RCC 7860 (cell line): ENCODE measurements at places on chromosomes 11 and 22.

DNA sequence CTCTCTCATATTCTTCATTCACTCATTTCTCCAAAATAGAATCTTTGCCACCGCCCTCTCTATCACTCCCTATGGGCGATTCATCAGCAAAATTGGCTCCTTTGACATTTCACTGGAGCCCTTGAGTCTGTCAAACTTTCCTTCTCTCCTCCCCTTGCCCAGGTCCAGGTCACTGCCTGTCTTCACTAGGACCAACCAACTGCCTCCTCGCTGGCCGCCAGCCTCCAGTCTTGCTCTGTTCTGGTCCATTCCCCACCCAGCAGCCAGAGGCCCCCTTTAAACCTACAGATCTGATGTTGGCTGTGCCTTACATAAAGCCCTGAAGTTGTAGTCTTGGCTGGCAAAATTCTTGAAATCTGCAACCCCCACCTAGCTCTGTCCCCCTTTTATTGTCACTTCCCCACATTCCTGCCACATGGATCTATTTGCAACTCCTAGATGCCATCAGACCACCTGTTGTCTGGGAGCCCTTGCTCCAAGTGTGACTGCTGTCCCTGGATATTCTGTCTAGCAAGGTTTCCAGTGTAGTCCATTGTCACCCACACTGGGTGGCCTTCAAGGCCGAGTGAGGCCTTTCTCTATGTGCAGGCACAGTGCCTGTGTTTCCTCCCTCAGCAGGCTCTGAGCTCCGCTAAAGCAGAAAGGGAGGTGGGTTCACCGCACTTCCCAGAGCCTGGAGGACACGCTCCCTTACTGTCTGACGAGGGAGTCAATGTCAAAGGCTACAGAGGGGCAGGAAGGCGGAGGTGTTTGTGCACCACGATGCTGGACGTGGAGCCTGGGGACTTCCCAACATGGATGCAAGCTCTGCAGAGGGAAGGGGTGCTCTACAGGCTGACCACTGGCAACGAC is 25.5 kb downstream of the MYEOV start:
- DNase-seq, result no peak

- no peak for DNase-seq
Measured at GRCh38 chr22:41910050-41911000, 4.5 kb downstream of the SHISA8 start.

- peak; percentile 81 for DNase-seq
Measured at GRCh38 chr11:122156940-122157382, 40.9 kb upstream of the BLID start.

DNA sequence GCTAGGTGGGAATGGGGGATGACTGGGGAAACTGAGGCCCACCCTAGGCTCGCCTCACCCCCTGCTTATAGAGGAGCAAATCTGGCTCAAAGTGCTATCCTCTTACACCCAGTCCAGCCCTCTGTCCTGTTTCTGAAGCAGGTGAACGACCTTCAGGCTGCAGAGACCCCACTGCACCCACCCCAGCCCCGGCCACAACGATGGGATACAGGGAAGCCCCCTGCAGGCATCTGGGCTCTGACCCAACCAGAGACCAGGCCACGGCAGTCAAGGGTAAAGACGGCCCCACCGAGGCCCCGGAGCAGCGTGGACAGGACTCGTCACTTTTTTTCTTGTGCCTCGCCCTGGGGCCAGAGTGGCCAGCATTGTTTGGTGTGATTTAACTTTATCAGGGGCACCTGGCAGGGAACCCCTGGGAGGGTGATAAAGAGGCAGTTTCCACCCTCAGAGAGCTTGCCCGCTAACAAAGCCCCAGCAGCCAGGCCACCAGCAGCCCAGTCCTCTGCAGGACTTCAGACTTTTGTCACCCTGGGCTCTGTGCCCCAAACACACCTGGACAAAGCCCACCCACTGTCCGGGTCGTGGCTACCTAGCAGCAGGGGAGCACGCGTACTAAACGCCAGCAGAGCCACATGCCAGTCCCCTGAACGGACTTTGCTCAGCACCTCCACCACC is 612.6 kb downstream of the TBC1D22A start:
- no peak for DNase-seq

DNA sequence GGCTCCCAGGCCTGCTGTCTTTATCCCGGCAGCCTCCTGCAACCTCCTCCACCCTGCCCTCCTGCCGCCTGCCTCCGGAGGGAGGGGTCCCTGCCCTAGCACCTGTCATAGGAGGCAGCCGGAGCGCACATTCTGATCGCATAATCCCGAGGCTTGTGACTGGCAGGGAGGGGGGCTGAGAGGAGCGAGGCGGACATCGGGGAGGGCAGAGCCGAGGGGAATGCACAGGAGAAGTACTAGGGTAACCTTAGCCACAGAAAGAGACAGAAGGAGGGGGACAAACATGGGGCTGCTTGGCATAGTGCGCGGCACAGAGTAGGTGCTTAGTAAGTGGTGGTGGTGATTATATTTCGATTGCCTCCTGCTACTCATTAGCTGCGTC is 9.2 kb upstream of the ALX4 start:
- no peak for DNase-seq

GRCh38 chr11:117928446-117929141 is 608 bp downstream of the TMPRSS13 start:
- DNase-seq, result no peak

GRCh38 chr11:27571154-27571810 is 64.7 kb upstream of the LIN7C start:
- no peak for DNase-seq

DNA sequence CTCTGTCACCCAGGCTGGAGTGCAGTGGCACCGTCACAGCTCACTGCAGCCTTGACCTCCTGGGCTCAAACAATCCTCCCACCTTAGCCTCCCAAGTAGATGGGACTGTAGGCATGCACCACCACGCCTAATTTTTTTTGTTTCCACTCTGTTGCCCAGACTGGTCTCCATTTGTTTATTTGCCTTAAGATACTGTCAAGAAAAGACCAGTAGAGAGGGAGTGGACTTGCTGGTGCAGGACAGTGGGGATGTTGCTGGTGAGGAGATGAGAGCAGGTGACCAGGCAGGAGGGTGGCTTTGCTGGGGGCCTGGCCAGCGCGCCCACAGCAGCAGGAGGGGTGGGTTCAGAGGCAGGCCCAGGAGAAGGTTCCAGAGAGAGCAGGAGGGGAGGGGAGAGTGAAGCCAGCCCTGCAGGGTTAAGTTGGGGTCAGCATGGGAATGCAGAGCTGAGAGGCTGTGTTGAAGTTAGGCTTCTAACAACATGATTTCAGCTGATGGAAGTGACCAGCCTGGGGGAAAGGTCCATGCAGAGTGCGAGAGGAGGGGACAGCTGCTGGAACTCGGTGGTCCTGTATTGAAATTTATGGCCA is 35.8 kb downstream of the NADSYN1 start:
- no peak for DNase-seq

DNA sequence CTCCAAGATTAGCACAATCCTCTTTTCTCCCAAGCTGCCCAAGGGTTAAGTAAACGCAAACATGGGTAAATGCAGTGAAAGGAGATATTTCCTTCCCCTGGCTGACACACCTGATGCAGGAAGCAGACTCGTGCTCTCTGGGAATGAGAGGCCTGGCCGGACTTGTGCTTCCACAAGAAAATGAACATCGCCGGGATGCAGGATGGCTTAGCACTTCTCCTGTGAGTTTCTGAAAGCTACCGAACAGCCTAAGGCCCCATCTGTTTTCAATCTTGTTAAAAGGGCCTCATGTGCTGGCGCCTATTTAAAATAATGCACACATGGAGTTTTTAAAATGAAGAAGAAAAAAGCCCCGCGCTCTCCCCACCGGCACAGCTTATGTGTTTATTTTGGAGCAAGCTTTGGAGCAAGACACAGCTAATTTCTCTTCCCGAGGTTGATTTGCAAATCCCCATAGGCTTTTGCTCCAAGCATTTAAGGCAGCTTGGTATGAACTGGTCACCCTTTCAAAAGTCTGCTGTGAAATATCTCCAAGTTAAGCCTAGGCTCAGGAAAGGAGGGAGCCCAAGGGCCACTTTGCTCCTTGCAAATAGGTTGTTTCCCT is 100.9 kb downstream of the SYN3 start:
- DNase-seq, result no peak

DNA sequence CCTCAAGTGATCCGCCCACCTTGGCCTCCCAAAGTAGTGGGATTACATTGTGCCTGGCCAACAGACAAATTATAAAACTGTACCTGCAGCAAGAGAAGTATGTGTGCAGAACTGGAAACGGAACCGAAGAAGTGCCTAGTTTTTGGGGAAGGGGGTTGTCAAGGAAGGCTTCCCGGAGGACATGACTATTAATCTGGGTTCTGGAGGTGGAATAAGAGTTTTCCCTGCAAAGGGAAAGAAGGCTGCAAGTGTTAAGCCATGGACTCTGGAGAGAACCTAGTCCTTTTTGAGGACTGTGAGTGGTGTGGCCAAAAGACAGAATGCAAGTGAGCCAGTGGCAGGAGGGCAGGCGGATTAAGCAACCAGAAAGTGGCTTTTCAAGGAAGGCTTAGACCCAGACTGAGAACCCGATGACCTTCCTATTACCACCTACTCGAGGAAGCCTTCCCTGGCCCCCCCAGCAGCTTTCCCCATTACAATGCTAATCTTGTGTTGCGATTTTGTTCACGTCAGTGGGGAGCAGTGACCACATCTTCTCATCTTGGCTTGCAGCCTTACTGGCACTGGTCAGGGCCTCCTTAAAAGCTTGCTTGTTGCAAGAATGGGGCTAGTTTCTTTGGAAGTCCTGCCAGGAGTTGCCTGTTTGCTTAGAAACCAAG is 5.7 kb upstream of the SEPTIN3 start:
- no peak for DNase-seq

- peak; percentile 93 for DNase-seq
Measured at GRCh38 chr11:110148775-110149744, 55.9 kb downstream of the ZC3H12C start.

DNA sequence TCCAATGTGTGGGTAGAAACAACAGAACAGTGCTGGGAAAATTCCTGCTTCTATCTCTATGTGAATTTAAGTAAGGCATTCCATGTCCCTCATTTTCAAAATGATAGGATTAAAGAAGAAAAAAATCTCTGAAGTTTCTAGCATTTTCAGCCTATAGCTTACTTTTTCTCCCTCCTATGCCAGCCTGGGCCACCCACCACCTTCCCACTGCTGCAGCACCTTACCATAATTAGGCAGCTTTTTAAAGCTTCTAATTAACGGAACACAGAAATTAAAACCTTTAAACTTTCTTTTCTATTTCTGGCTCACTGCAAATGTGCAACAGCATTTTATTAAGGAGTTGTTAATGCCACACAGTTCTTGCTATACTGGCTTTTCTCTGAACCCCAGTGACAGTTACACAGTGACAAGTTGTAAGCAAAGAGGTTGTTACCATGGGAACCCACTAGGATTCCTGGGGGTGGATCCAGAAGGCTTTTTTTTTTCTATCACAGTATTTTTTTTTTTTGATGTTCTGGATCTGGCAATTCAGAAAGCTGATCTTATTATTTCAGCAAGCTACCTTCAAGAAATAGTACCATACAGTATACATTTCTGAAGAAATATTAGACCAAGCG is 20.2 kb downstream of the CELF1 start:
- no peak for DNase-seq

- no peak for DNase-seq
Measured at GRCh38 chr11:117249571-117249970, 17.1 kb downstream of the RNF214 start.

GRCh38 chr11:111115890-111116289 is 129.6 kb upstream of the POU2AF2 start:
- DNase-seq, result no peak

DNA sequence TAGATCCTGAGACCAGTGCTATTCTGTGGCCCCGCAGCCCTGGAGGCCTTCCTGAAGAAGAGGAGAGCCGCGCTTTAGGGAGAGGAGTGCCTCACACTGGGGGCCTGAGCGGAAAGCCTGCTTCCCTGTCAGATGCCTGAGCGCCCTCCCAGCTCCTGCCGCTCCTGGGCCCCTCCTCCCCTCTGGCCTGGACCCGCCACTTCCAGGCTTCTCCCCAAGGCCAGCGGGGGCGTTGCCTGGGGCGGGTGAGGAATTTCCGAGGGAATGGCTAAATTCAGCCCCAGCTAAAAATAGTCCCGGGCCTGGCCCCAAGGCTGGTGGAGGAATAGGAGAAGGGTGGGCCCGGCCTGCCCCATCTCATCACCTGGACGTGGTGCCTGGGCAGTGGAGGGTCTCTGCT is 15.4 kb downstream of the ARHGEF17 start:
- no peak for DNase-seq

DNA sequence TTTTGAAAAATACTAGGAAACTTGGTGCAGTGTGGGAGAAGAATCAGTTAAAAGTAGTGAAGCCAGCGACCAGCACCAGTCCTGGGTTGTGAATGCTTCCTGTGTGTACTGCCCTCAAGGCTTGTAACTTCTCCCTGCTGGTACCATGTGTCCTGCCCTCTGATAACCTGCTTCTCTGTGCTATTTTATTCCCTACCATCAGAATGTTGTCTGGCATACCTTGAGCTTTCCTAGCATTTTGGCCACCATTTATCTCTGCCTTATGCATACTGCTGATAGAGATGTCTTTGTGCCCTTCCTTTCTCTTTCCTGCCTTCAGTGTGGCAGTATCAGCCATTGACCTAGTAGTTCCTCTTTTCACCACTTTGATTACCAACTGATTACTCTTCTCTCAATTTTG is 2.0 kb downstream of the GTF2H1 start:
- no peak for DNase-seq

DNA sequence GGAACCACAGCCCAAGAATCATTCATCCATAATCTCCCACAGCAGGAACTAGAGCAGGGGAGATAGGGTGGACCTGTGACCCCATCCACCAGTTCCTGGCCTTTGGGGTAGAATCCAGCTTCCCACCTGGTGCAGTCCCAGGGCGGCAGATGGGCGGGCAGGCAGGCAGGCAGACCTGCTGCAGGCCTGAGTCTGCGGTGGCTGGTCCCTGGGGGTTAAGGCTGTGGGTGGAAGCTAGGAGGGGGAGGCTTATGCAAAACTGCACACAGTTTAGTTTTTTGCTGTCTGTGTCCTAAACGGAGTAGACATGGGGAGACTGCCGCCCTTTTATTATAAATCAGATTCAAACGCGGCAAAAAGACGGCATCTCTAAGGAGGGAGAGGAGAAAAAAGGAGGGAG is 4.5 kb upstream of the NEFH start:
- DNase-seq, result no peak

DNA sequence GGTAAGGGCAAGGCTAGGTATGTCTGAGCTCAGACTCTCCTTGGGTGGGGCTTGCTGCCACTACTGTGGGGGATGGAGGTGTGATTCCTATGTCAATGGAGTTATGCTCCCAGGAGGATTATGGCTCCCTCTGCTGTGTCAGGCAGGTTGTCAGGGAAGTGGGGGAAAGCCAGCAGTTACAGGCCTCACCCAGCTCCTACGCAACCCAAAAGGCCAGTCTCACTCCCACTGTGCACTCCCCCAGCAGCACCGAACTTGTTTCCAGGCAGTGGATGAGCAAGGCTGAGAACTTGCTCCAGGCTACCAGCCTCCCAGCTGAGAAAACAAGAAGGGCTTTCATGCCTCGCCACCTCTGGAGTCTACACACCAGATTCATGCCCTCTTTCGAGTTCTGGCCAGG is 18.2 kb downstream of the C11orf91 start:
- DNase-seq, result no peak

GRCh38 chr11:76653012-76653673 is 17.4 kb downstream of the LRRC32 start:
- no peak for DNase-seq

DNA sequence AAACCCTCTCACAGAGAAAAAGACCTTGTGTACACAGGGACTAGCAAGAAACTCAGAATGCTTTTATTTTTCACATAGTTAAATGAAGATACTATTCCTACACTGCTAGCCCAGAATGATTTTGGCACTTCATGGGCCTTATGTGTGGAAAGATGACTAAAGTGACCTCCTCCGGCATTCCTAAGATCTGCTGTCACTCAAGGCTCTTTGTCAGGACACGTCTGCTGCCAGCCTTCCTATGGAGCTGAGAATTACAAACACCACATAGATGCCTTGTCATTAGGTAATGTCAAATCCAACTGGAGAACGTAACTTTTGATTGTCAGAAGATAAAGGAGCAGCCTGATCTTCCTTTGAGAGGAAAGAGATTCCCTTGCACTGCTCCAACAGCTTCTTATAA is 249.1 kb downstream of the FAT3 start:
- DNase-seq, result peak; percentile 30
